ENCODE measurements at places on chromosomes 6 and 20.

GRCh38 chr6:125951323-125951722 is 5.2 kb upstream of the HINT3 start:
- no peak for DNase-seq

DNA sequence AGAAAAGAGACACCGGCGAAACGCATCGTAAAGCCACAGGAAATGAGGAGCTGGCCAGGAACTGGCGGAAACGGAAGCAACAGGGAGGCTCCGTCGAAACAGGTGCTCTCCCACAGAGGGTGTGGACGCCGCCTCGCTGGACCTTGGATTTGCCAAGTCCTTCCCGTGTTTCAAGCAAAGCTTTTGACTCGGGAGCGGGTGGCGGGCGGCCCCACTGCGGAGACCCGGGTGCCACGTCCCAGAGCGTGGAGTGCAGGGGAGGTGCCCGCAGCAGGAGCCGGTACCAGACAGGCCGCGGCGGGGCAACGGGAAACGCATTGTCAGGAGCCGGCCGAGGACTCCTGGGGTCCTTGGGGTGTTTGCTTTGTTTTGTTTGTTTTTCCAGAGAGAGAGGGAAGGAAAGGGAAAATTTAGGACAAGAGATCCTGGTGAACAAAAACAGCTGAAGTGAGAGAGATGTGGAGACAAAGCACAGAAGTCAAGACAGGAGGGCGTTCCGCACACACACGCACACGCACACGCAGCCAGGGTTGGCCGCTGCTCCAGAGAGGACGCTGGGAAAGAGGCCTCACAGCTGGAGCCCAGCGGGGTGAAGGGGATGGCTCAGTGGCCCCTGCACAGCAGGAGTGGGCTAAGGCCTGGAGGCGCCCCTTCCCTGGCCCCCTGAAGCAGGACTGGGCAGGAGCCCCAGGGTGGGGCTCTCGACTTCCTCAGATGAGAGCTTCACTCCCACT is 50.9 kb upstream of the CHRNA4 start:
- DNase-seq = no peak

DNA sequence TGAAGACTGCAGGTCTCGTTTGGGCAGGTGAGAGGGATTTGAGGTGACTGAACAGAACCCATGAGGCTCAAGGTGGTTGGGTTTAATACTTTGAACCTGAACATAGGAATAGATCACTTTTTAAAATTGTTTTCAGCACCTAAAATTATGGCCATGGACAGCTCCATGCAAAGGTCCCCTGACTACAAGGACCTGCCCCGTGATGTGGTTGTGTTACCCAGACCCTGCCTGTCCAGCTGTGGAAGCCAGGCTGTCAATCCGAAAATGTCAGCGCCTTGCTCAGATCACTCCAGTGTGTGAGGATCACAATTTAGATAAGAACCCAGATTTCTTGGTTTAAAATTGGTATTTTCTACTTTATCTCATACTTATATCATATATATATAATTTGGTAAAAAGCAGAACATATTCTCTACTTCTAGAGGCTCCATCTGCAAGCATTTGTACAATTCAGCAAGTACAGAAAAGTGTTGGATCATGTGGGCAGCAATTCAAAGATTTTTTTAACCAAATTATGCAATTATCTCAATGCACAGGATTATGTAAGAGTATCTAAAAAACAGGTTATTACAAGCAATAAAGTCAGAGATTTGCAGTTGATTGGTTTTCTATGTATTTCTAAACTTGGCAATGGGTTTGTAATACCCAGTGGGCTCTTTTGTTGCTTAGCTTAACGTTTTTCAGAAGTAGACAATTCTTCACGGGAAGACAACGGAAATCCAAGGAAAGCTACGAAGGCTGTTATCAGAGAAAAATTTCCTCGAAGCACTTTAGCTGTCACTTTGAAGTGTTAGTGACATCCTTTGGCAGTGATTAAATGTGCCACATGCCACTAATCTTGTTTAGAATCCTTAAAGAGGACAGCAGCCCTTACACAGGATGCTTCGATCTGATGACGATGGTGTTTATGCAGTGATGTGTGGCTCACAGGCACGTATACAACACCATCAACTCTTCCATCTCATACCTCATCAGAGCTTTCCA is 24.1 kb upstream of the RPS6KA2 start:
- DNase-seq = no peak

- DNase-seq = no peak
Measured at GRCh38 chr20:4688305-4688704, 33.4 kb upstream of the PRND start.

DNA sequence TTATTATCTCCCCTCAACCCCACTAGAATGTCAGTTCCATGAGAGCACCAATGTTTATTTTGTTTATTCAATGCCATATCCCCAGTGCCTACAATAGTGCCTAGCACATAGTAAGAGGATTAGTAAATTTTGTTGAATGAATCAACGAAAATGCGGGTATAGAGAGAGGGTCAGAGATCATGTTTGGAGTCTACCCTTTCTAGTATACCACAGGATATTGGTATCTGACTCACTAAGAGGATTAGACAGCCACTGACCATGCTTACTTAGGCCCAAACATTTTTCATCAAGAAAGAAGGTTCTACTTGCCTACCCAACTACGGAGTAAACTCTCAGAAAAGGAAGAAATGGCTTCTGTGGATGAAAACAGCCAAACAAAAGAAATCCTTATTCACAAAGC is 356.8 kb downstream of the BTBD9 start:
- DNase-seq = no peak

GRCh38 chr6:43081043-43081442 is 4.9 kb downstream of the PTK7 start:
- no peak for DNase-seq

DNA sequence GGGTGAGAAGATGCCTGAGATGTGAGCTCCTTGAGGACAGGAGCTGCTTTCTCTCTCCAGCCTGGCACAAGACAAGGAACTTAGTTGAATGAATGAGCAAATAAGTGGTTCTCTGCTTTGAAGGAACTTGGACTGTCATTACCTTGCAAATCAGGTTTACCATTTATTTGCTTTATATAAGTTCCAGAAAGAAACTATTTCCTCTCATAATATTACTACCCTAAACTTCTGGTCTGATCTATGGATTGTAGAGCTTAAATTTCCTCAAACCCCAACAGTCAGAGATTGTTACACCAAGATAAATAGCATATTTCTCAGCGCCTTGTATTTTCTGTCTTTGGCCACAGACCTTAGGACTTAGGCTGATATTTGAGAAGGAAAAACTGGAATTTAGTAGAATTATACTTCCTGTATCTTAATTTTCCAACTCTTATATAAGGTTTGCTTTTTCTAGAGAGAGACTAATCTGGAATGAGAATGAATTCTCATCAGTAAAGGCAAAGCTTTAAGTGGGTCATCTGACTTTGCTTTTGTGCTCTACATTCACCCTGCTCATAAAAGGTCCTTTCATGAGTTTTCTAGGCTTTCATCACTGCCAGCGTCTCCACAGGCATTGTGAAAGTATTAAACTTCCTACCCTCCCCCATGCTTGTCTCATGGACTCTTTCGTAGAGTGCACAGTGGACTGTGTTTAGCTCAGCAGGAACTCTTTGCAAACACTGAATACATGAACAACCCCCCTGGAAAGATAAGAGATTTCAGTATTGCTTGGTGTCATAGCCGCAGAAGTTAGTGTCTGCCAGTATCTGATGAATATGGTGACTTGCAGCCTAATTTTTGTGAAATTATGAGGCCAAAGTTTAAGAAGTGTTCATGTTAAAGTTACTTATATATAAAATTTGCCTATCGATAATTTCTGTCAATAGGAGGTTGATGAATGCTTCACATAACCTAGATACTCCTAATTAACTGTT is 74.0 kb downstream of the PTPRA start:
- no peak for DNase-seq

DNA sequence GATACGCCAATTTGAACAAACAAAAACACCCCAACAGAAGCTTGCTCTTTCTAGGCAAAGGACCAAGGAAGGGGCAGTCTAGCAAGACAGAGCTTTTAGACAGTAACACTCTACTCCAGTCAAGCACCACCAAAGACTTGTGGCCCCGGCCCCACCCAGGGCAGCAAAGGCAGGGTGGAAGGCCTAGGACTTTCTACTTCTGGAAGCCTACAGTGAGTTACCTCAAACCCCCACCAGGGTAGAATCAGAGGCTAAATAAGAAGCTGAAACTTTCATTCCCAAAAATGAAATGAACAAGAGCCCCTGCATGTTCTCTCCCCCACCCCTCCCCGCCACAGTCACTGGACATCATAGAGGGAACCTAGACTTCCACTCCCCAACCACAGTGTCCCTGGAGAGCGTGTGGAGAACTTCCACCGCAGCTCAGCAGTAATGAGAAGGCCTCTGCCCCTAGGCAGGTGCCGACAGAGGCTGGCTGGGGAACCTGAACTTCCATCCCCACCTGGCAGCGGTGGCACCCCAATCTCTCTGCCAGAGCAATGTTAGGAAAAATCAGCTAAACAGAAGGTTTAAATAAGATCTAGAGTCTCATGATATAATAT is 40.0 kb downstream of the KATNA1 start:
- DNase-seq = no peak

DNA sequence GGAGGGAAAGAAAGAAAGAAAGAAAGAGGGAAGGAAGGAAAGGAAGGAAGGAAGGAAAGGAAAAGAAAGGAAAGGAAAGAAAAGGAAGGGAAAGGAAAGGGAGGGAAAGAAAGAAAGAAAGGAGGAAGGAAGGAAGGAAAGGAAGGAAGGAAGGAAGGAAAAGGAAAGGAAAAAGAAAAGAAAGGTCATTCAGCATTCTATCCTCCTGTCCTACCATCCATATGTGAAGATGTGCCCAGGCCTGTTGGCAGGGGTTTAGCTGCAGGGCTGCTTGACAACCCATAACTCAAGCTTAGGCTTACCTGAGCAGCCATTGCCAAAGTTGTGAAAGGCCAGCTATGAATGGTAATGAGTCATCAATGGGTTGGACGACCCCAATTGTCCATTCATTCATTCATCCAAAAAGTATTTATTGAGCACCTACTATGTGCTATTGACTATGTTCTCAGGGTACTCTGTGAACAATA is 49.9 kb upstream of the OCSTAMP start:
- no peak for DNase-seq

- DNase-seq = no peak
Measured at GRCh38 chr6:110217266-110217665, 37.0 kb downstream of the CDC40 start.

GRCh38 chr20:49890471-49891361 is 24.6 kb downstream of the SPATA2 start:
- DNase-seq = no peak

GRCh38 chr6:90194371-90194841 is 102.2 kb downstream of the BACH2 start:
- no peak for DNase-seq

DNA sequence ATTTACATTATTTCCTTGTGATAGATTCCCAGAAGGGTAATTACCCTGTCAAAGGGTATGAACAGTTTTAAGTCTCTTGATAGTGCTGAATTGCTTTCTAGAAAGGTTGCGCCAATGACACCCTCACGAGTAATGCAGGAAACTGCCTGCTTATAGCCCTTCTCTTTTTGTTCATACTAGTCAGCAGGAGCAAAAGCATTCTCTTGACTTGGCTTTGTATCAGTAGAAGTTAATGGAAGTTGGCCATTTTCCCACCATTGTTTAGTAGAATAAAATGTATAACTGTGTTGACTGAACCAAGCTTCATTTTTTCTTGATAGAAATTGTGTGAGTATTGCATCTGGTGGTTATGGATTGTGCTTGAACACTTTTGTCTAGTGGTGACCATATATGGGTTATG is 100.1 kb downstream of the FARS2 start:
- DNase-seq = no peak

GRCh38 chr6:120357447-120357846 is 976.8 kb downstream of the TBC1D32 start:
- DNase-seq = no peak

DNA sequence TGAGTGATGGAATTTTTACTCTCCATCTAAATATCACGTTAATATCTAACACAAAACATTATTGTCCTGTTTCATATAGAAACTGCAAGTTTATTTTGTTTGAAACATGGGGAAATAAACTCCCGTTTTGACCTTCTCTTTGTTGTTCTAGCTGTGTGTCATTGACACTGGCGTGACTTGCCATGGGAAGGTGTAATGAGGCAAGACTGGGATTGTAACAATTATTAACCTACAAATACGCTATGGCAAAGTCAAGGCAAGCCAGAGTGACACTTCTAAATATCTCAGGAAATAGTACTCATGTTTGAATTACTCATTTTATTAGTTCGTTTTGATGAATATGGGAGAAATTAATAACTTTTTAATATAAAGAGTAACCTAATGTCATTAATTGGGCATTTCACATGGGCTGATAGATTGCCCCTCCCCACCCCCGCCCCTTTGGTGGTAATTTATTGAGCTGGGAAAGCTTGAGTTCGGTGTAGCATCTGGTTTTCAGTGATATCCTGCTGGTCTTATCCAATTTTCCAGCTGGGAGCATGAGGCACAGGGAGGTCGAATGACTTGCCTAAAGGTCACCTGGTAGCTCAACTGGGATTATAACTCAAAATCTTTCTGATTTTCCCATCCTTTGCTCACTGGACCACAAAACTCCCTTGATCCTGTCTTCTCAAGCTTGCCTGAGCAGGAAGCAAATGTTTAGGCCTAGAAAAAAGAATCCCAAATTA is 380.6 kb upstream of the JAG1 start:
- DNase-seq = no peak

GRCh38 chr6:86938814-86939213 is 1.5 kb downstream of the HTR1E start:
- no peak for DNase-seq

DNA sequence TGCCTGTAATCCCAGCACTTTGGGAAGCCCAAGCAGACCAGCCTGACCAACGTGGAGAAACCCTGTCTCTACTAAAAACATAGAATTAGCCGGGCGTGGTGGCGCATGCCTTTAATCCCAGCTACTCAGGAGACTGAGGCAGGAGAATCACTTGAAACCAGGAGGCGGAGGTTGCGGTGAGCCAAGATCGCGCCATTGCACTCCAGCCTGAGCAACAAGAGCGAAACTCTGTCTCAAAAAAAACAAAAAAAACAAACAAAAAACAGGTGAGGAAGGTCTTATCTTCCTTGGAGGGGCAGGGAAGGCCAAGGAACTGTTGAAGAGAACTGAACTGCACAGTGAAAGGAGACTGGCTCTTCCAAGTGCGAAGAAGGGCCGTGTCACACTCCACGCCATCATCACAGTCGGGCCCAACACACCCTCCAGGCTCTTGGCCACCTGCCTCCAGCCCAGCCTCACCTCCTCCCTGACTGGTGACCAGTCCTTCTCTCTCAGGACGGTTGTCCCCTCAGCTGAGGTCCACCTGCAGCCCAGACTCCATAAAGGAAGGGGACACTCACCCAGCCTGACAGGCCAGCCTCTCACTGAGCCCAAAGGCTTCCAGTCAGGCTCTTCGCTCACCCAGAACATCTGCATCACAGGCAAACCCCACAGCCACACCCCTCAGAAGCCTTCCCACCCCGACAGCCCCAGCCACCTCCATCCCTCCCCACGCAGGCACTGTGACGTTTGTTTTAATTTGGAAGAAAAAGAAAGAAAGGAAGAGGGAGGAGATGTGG is 4.1 kb downstream of the ZC3H12D start:
- DNase-seq = no peak

- DNase-seq = no peak
Measured at GRCh38 chr6:87182321-87182720, 27.0 kb downstream of the ZNF292 start.

GRCh38 chr20:25206063-25206403 is 10.5 kb downstream of the ENTPD6 start:
- no peak for DNase-seq
